ENCODE measurements at places on chromosomes 5 and 9.

DNA sequence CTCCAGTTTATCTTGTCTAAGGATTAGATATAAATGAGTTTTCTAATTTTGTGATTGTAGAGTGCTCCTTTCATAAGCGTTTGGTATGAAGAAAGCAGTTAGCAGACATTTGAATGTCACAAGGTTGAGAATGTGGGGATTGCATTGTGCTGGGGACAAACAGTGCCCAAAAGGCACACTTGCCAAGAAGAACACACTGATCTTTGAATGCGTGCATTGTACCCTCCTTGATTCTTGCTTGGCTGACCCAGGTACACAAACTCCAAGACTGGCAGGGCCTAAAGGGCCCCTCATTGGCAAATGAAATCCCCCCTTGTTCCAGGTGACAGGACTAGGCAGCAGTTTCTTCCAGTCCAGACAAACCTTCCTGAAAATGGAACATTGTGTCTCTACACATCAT lies 96.9 kb upstream of the LIFR start:
- no peak for DNase-seq

DNA sequence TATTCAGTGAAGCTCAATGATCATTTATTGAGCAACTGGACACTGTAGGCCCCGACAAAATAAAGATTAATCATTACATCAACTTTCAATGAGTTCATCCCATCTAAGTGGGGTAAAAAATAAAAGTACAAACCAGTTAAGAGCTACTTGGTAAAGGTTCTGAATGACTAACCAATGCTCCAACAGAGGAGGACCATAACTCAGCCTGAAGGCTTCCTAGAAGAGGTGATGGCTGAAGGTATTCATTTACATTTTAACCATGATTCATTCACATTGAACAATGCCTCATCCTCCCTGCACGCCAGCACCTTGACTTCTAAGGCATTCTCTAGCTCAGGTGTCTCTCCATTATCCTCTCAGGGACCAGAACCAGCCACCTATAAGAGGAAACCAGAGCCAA lies 201.4 kb downstream of the ZNF462 start:
- DNase-seq: no peak

DNA sequence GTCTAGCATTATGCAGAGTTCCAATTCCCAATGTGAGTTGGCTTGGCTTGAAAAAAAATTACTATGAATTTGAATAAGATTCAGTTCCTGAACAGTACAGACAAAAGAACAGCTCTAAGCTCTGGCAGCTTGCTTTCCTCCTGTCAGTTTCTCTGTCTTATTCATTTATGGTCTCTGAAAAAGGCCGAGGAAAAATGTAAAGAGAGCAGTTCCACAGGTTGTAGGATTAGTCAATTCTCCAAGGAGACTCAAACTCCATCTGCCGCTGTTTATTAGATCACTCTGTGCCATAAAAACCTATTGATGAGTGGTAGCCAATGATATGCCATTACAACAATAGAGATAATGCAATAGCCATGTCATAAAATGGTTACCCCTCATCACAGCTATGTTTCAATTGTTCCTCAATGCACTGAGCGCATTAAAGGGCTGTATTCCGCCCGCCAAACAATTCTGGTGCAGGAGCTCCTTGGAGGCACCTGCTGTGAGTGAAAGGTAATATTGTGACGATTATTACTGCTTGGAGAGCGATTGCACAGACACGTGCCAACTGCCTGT lies 188.2 kb downstream of the ARRDC3 start:
- no peak for DNase-seq

DNA sequence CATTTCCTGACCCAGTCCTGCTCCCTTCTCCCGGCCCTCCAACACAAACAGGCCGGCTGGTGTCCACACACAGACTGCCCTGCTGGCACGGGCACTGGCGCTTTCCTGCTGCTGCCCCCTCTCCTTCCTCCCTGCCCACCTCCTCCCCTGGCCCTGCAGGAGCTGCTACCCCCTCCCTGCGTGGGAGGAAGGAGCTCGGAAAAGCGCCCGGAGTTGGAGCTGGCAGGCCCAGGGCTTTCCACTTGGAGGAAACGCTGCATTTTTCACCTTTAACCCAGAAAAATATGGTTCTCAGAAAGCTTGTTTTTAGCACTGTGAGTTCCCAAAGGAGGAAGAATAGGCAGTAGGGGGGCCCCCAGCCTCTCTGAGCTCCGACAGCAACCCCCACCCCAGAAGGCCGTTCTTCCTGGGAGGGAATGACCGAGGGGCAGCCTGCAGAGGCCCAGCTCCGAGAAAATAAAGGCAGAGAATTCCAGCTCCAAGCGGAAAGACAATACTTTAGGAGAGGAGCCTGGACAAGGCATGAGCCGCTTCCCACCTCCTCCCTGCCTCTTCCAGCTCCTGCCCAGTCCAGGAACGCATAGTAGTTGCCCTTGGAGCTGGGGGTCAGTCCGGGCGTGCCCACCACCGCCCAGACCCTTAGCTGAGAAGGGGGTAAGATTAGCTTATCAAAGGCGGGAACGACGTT lies 88.9 kb downstream of the LIFR start:
- DNase-seq: no peak

- no peak for DNase-seq
Measured at GRCh38 chr5:80282054-80282453, 26.2 kb upstream of the SERINC5 start.
